ENCODE measurements at places on chromosomes 1 and 21. TPM values are rescaled to one million over a fixed set of nuclear protein-coding genes. Genes with fewer than 3 reads are reported as not detected.

GRCh38 chr21:21268061-21268471, 269.9 kb downstream of the NCAM2 start:
- no peak overlapping the region for H3K27ac ChIP-seq
- H3K4me1 ChIP-seq = no peaks in the 10 kb centered on the region
- no peaks in the 10 kb centered on the region for H3K27me3 ChIP-seq
- no peaks in the 10 kb centered on the region for H3K36me3 ChIP-seq

GRCh38 chr1:85638412-85638811, 57.9 kb downstream of the CCN1 start:
- no peaks in the 10 kb centered on the region for H3K27me3 ChIP-seq
- H3K27ac ChIP-seq = no peak overlapping the region
- H3K4me3 ChIP-seq = no peak overlapping the region
- no peaks in the 10 kb centered on the region for H3K36me3 ChIP-seq
- DNase-seq = no peak
- H3K4me1 ChIP-seq = no peaks in the 10 kb centered on the region

- no peaks in the 10 kb centered on the region for H3K4me1 ChIP-seq
- no peak for DNase-seq
- H3K27me3 ChIP-seq = no peaks in the 10 kb centered on the region
Observed at GRCh38 chr1:36023098-36023769, 60.7 kb upstream of the TEKT2 start.

DNA sequence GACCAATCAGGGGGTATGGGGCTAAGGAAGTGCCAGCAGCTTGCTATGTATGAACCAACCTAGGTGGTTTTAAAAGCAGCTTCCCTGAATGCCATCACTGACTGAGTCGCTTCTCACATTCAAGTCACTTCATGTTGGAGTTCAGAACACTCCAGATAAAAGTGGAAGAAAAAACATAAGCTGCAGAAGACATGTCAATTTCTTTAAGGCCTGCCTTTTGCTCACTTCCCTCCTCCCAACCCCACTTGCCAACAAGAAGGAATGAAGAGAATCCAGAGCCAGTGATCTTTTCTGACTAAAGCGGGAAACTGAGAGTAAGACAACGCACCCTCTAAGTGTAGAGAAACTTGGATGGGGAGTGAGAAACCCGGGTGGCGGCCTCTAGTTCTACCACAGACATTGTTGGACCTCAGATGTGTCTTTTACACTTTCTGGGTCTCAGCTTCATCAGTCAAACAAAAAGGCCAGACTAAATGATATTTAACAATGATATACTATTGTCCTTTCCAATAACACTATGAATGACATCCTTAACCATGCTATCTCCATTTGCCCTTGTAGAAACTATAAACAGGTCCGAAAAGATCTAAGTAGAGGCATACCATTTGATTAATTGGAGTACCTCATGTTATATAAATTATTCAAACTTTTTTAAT, 54.1 kb downstream of the LUZP1 start:
- H3K4me3 ChIP-seq = no peak overlapping the region
- DNase-seq = no peak
- no peaks in the 10 kb centered on the region for H3K36me3 ChIP-seq
- H3K4me1 ChIP-seq = peaks cover 22% of the 10 kb centered on the region
- H3K27ac ChIP-seq = no peak overlapping the region

DNA sequence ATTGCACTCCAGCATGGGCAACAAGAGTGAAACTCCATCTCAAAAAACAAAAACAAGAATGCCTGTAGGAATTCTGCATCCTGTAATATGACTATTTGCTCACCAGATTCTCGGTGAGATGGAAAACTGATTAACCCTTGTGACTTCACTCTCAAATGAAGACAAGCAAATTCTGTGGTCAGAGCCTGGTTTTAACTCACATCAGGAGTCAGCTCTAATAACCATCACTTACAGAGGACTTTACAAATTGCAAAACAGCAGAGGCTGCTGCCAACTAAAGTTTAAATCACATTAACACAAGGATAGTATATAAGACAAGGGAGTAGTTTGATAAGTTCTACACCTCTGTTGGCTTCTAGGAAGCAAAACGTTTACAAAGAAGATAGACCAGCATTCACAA, 35.7 kb upstream of the FAM163A start:
- H3K4me1 ChIP-seq = no peaks in the 10 kb centered on the region
- H3K4me3 ChIP-seq = no peak overlapping the region
- no peaks in the 10 kb centered on the region for H3K36me3 ChIP-seq
- no peak for DNase-seq
- H3K27ac ChIP-seq = no peak overlapping the region

- H3K4me1 ChIP-seq = no peaks in the 10 kb centered on the region
- H3K27ac ChIP-seq = peak within 1 kb of the TSS; percentile 10
- no peak for DNase-seq
Observed at GRCh38 chr1:196651637-196652215, at the start of gene CFH. Gene CFH, plus strand, starts transcription at chr1:196652043. Its CDS starts 75 bp downstream, at chr1:196652118.

DNA sequence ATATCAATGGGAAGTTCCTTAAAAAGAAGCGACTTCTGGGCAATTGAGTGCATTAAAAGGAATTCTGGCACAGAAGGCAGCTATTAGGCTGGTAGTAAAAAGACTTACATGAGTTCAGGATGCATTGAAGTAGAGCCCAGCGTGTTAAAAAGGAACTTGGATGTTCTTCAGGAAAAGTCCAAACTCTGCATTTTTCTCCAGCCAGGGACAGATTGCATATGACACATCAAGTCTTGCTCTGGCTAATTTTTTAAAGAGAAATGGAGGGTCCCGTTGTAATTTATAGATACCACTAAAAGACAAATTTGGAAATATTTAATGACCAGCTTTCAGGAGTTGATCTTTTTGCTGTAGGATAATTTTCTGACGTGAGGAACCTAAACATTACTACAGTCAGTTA, 1.2 kb downstream of the TPRG1L start:
- H3K27me3 ChIP-seq = no peaks in the 10 kb centered on the region
- peak overlapping the region; percentile 89 for H3K27ac ChIP-seq
- no peak for DNase-seq
- H3K4me3 ChIP-seq = peak overlapping the region; percentile 85
- H3K36me3 ChIP-seq = no peaks in the 10 kb centered on the region
- H3K4me1 ChIP-seq = peaks cover 16% of the 10 kb centered on the region

DNA sequence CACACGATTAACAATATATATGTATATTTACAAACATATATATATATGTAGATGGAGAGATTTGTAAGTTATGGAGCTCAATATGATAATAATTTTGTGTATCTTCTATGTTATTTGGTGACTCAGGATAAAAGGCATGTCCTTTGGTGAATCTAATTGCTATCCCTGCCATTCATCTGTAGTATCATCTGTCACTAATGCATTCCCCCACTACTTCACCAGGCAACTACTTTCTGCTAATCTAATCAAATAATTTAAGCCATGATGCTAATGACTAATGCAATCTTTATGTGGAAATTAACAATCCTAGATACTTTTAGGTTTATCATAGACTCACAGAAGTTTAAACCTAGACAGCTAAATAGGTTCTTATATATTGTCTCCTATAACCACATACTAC, 1074.5 kb downstream of the PLA2G4A start:
- H3K27me3 ChIP-seq = no peaks in the 10 kb centered on the region
- H3K4me3 ChIP-seq = no peak overlapping the region
- no peaks in the 10 kb centered on the region for H3K36me3 ChIP-seq
- DNase-seq = no peak
- H3K4me1 ChIP-seq = no peaks in the 10 kb centered on the region

DNA sequence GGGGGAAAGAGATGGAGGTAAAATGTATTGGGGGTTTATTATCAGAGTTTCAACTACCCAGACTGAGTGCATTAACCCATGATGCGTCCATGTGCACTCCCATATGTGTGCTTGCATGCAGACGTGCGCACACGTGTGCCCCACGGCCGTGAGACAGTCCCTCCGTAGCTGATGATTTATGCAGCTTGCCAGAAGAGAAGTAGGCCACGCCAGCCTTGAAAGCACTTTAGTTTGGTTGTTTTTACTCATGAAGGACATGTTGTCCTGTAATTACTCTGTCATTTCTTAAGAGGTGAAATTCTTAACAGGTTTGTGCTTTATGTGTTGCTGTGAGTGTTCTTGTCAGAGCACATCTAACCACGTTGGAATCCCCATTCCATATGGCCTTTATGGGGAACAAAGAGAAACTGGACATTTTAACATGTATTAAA, 467.8 kb downstream of the LMO4 start:
- H3K4me1 ChIP-seq = peaks cover 8% of the 10 kb centered on the region
- H3K27ac ChIP-seq = no peak overlapping the region
- no peak for DNase-seq
- no peak overlapping the region for H3K4me3 ChIP-seq
- H3K27me3 ChIP-seq = no peaks in the 10 kb centered on the region

DNA sequence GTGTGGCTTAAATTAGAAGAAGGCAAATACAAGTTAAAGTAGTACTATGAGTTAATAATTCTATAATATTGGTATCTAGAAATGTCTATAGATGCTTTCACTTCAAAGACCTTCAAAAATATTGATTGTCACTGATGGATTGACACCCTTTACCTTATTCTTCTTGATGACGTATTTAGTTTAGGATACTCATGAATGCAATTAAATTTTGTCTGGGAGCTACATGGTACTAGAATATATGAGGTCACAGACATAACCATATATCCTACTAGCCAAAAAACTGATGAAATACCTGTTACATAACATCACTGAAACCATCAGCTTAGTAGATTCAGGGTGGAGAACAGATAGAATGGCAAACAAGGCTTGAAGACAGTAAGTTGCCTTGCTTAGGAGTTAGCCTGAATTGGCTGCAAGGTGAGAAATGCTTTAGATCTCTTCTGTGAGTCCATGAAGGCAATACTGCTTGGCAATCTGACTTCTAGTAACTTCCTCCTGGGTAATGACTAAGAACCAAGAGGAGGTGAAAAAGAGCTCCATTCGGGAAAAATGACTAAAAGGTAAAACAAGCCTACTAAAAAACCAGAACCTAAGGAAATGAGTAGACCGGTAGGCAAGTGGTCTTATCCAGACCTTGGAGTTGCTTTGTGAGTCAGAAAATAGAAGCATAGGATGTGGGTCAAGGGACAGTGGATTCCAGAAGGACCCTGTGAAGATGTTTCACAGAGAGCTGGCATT, 16.9 kb upstream of the ARHGAP29 start:
- no peak overlapping the region for H3K4me3 ChIP-seq
- H3K27ac ChIP-seq = no peak overlapping the region
- H3K27me3 ChIP-seq = no peaks in the 10 kb centered on the region
- no peaks in the 10 kb centered on the region for H3K36me3 ChIP-seq

GRCh38 chr21:25939396-25939761, 204.6 kb downstream of the GABPA start:
- H3K36me3 ChIP-seq = no peaks in the 10 kb centered on the region
- no peak overlapping the region for H3K4me3 ChIP-seq
- H3K4me1 ChIP-seq = peaks cover 23% of the 10 kb centered on the region
- H3K27ac ChIP-seq = no peak overlapping the region

GRCh38 chr1:229148041-229148671, 122.8 kb upstream of the RAB4A start:
- DNase-seq = peak; percentile 58
- peaks cover 10% of the 10 kb centered on the region for H3K4me1 ChIP-seq
- no peak overlapping the region for H3K4me3 ChIP-seq
- H3K27ac ChIP-seq = no peak overlapping the region
- H3K36me3 ChIP-seq = no peaks in the 10 kb centered on the region

DNA sequence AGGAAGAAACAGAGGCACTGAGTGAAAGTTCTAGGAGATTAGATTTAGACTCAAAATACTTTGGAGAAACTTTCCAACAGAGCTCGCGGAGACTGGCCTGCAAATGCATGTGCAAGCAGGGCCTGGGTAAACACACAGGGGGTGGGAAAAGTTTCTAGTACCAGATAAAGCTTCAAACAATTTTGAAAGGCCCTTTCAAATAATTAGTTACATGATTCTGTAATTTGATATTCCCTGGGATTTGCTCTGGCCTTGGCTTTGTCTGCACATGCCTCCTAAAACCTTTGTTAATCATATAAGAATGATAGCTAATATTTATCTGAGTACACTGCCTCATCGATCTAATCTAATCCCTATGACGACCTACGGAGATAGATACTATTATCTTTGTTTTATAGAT, 31.3 kb downstream of the VTCN1 start:
- peak; percentile 31 for DNase-seq
- no peak overlapping the region for H3K4me3 ChIP-seq
- H3K27me3 ChIP-seq = no peaks in the 10 kb centered on the region
- H3K27ac ChIP-seq = peak overlapping the region; percentile 36

The CD160 gene
- not detected for total RNA-seq

The IGSF9 gene
- 10.2 TPM for total RNA-seq

The KCNA3 gene
- total RNA-seq = 3.4 TPM

The POGZ gene
- total RNA-seq = 131 TPM

The S100A14 gene
- not detected for total RNA-seq

The GBP3 gene
- 5.3 TPM for total RNA-seq

The CFHR1 gene
- not detected for total RNA-seq

The VPS45 gene
- 50.7 TPM for total RNA-seq

The RIIAD1 gene
- 30.2 TPM for total RNA-seq

Data from testis (tissue), 5 donors.